ENCODE measurements at places on chromosomes 16 and 17. TPM values are rescaled to one million over a fixed set of nuclear protein-coding genes. Genes with fewer than 3 reads are reported as not detected.

DOC2A gene
- total RNA-seq, result 0.62 TPM

PPM1E gene
- total RNA-seq, result 0.25 TPM

CRHR1 gene
- total RNA-seq, result not detected

CHST4 gene
- 0.05 TPM for total RNA-seq

KRTAP9-9 gene
- total RNA-seq, result not detected

CDH13 gene
- total RNA-seq, result 61.5 TPM

KRTAP9-3 gene
- total RNA-seq, result not detected

CORO6 gene
- total RNA-seq, result 2.0 TPM

PSMD3 gene
- 138 TPM for total RNA-seq

HBA1 gene
- not detected for total RNA-seq

CEP112 gene
- total RNA-seq, result 5.9 TPM

TMEM114 gene
- not detected for total RNA-seq

ITGA2B gene
- total RNA-seq, result 0.25 TPM

NKD1 gene
- total RNA-seq, result 1.0 TPM

RNF43 gene
- total RNA-seq, result not detected

FZD2 gene
- total RNA-seq, result 41.3 TPM

MPV17L gene
- 0.44 TPM for total RNA-seq

C17orf100 gene
- 1.6 TPM for total RNA-seq

TBC1D3H gene
- total RNA-seq, result not detected

BAIAP3 gene
- total RNA-seq, result not detected

HOXB2 gene
- total RNA-seq, result 30.7 TPM

CNTNAP4 gene
- not detected for total RNA-seq

CLDN7 gene
- 2.4 TPM for total RNA-seq

TP53TG3 gene
- total RNA-seq, result not detected

ARL5C gene
- not detected for total RNA-seq

EMC6 gene
- total RNA-seq, result 36.5 TPM

CACNG5 gene
- total RNA-seq, result not detected

PLA2G10 gene
- not detected for total RNA-seq

TMC7 gene
- total RNA-seq, result 0.71 TPM

SYNGR2 gene
- 34.6 TPM for total RNA-seq

ADGRG1 gene
- total RNA-seq, result 20.6 TPM

KRT32 gene
- total RNA-seq, result 0.05 TPM

KRT9 gene
- not detected for total RNA-seq

GAS2L2 gene
- total RNA-seq, result not detected

KRT13 gene
- not detected for total RNA-seq

HEATR9 gene
- total RNA-seq, result not detected

MC1R gene
- 4.0 TPM for total RNA-seq

RAB11FIP4 gene
- 2.0 TPM for total RNA-seq

C17orf50 gene
- total RNA-seq, result not detected

HSD17B1 gene
- total RNA-seq, result 0.54 TPM

OTOA gene
- total RNA-seq, result not detected

ZPBP2 gene
- total RNA-seq, result not detected

ZNF629 gene
- total RNA-seq, result 23.0 TPM

SLC38A8 gene
- not detected for total RNA-seq

NECAB2 gene
- total RNA-seq, result not detected

PMP22 gene
- 15.3 TPM for total RNA-seq

MT1G gene
- 2.9 TPM for total RNA-seq

Data from M059J (cell line).